Chondrocyte (in vitro differentiated cells): ENCODE measurements at places on chromosomes 16 and 17.

GRCh38 chr17:48174833-48175523 is 67.4 kb downstream of the SNX11 start:
- H3K4me1 ChIP-seq = peaks cover 27% of the 10 kb centered on the region
- peaks cover under 1% of the 10 kb centered on the region for H3K27me3 ChIP-seq
- H3K36me3 ChIP-seq = no peaks in the 10 kb centered on the region
- peak overlapping the region; percentile 96 for H3K27ac ChIP-seq
- DNase-seq = no peak

DNA sequence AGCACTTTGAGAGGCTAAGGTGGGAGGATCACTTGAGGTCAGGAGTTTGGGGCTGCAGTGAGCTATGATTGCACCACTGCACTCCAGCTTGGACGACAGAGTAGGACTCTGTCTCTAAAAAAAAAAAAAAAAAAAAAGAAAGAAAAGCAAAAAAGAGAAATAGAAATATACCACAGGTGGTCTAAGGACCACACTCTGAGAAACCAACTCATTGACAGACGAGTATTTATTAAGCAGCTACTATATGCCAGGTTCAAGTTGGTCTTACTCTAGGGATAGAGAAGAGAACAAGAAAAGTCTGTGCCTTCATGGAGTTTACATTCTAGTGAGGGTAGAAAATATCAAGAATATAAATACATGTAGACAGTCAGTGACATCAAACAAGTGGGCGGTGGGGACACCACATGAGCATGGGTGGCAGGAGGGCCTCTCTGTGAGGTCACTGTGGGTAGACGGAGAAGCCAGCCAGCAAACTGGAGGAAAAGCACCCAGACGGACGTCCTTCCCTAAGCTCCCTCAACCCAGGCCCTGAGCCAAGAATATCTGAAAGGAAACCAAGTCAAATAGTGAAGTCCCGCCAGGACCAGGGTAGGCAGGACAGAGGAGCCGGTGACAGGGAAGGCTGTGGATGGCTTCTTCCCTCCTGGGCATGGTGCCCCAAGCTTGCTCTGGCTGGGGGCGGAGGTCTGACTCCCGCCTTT is 4.7 kb downstream of the CDIPT start:
- H3K27ac ChIP-seq = no peak overlapping the region
- H3K36me3 ChIP-seq = peaks cover 13% of the 10 kb centered on the region
- no peak for DNase-seq

DNA sequence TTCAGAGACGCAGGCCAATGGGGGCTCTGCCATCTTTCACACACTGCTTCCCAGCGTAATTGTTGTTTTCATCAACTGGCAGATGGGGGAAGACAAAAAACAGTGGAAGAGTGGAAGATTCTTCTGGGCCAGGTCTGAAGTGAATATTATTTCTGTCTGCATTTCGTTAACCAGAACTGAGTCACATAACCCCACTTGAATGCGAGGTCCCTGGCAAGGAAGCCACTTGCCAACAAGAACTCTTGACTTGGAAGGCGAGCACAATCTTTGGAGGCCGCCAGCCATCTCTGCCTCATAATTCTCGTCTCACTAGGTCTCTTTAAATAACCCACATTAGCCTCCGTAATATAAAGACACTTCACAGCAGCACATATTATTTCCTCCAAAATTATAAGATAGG is 75.4 kb downstream of the CYB561 start:
- H3K27me3 ChIP-seq = no peaks in the 10 kb centered on the region
- no peak overlapping the region for H3K27ac ChIP-seq

GRCh38 chr16:81149614-81150013 is 53.4 kb upstream of the GCSH start:
- no peak for DNase-seq
- H3K4me3 ChIP-seq = no peak overlapping the region
- peaks cover 14% of the 10 kb centered on the region for H3K27me3 ChIP-seq

DNA sequence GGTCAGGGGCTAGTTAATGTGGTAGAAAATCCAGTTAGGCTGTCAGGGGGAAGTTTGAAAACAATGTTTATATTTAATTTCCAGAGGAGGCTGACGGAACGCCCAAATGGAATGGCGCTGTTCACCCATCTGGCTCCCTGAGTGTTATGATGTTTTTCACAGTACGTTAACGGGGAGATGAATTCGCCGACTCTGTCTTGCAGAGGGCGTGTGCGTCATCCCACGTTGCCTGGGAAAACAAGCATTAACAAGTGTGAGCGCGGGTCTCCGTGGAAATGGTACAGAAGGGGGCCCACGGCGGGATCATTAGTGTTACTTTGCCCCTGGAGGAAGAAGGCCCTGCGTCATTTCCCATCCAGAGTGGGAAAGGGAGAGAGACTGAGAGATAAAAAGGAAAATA is 29.6 kb downstream of the RGS9 start:
- no peak for DNase-seq
- H3K27ac ChIP-seq = no peak overlapping the region
- no peak overlapping the region for H3K4me3 ChIP-seq
- H3K27me3 ChIP-seq = no peaks in the 10 kb centered on the region
- H3K4me1 ChIP-seq = peaks cover 10% of the 10 kb centered on the region
- H3K36me3 ChIP-seq = peaks cover 20% of the 10 kb centered on the region

- no peak overlapping the region for H3K4me3 ChIP-seq
- H3K27ac ChIP-seq = no peak overlapping the region
- peak; percentile 22 for DNase-seq
These were observed 2.7 kb upstream of the PRSS41 start for GRCh38 chr16:2795395-2796143.

DNA sequence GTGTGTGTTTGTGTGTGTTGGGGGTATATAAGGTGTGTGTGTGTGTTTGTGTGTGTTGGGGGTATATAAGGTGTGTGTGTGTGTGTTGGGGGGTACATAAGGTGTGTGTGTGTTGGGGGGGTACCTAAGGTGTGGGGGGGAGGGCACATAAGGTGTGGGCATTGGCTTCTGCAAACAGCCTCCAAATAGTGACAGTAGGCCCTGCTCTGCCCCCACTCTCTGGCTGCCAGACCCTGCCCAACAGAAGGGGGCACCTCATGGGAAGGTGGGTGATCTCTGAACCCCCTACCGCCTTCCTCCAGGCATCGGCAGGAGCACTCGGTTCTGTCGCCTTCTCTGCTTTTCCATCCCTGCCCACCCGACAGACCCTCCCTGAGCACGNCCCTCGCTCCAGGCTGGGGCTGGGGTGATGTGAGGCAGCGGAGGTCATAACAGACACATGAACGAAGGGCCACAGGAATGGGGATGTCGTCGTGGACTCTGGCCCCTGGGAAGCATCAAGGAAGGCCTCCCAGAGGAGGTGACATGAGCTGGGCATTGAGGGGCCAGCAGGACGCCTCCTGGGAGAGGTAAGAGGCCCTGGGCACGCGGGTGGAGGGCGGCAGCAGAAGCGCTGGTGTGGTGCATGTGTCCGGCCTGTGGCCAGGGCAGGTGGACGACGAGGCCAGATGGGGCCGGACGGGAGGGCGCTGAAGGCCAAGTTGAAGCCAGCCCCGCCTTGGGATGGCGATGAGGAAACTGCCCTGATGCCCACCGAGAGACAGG is 136.6 kb upstream of the RPH3AL start:
- H3K27me3 ChIP-seq = no peaks in the 10 kb centered on the region
- H3K27ac ChIP-seq = peak overlapping the region; percentile 33
- H3K36me3 ChIP-seq = no peaks in the 10 kb centered on the region

DNA sequence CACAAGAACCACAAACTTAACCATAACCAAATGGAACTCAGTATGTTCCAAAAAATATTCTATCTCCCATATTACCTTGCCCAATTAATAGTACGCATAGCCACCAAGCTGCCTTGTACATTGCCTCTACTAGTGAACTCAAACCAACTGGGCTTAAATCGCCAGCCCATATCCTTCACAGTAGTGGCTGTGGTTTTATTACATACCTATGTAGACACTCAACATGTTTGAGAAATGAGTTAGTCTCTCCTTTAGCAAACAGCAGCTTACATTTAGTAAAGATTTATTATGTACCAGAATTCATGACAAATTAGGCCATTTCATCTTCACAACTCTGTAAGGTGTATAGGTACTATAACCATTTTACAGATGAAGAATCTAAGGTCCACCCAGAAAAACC is 41.4 kb downstream of the GRB2 start:
- H3K36me3 ChIP-seq = no peaks in the 10 kb centered on the region
- no peaks in the 10 kb centered on the region for H3K27me3 ChIP-seq
- H3K4me1 ChIP-seq = peaks cover 78% of the 10 kb centered on the region

GRCh38 chr17:2751491-2751890 is 2.0 kb upstream of the CCDC92B start:
- H3K4me3 ChIP-seq = no peak overlapping the region
- DNase-seq = no peak
- no peak overlapping the region for H3K27ac ChIP-seq
- peaks cover 31% of the 10 kb centered on the region for H3K27me3 ChIP-seq
- no peaks in the 10 kb centered on the region for H3K36me3 ChIP-seq

- H3K36me3 ChIP-seq = no peaks in the 10 kb centered on the region
- peaks cover 22% of the 10 kb centered on the region for H3K4me1 ChIP-seq
- H3K27me3 ChIP-seq = no peaks in the 10 kb centered on the region
- peak overlapping the region; percentile 89 for H3K4me3 ChIP-seq
- peak overlapping the region; percentile 96 for H3K27ac ChIP-seq
These were observed 716 bp downstream of the TMEM94 start for GRCh38 chr17:75457047-75457654.
